Fibroblast of lung (primary cell): ENCODE measurements at places on chromosomes 1 and 21. TPM values are rescaled to one million over a fixed set of nuclear protein-coding genes. Genes with fewer than 3 reads are reported as not detected.
A peak's percentile ranks its signal among the peaks of the same experiment; 100 is the strongest.

GRCh38 chr1:236699366-236699765, 13.1 kb downstream of the ACTN2 start:
- peak; percentile 49 for DNase-seq

The PTGFRN gene
- 1.2 and 15.4 TPM in 2 replicates for total RNA-seq

The SMIM1 gene
- total RNA-seq: 1.5 and 2.0 TPM in 2 replicates

The FOXJ3 gene
- 15.2 and 22.6 TPM in 2 replicates for total RNA-seq

DNA sequence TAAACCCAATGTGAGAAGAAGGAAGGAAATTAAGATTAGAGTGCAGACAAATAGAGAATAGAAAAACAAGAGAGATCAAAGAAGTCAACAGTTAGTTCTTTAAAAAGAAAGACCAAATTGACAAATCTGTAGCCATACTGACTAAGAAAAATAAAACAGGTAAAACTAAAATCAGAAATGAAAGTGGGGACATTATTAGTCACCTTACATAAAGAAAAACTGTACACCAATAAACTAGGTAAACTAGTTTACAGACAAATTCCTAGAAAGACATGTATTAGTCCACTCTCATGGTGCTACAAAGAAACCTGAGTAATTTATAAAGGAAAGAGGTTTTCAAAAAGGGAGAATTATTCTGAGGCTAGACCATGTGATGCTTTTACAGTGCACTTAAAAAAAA, 22.3 kb downstream of the BLZF1 start:
- no peak for DNase-seq

- DNase-seq: no peak
Measured at GRCh38 chr1:162326559-162326958, 50.1 kb downstream of the SPATA46 start.

The FCRL6 gene
- total RNA-seq: not detected in 2 replicates

GRCh38 chr1:218294546-218294945, 9.5 kb downstream of the RRP15 start:
- DNase-seq: peak; percentile 28

GRCh38 chr1:91830242-91831131, 55.5 kb downstream of the TGFBR3 start:
- peak; percentile 96 for DNase-seq

DNA sequence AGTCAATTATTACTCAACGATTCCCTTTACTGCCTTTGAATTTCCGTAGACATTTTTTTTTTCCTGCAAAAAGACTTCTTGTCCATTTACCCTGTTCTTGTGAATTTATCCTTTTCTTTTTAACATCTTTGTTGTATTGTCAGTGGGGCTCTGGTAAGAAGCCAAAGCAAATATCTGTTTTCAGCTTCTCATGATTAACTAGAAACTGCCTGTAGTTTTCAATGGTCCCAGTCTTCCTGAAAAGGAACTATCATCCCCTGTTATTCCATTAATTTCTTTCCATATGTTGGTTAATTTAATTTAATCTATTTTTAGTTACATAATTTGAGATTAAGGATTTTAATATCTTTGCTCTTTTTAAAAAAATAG, 28.0 kb downstream of the SH3BGR start:
- DNase-seq: no peak

DNA sequence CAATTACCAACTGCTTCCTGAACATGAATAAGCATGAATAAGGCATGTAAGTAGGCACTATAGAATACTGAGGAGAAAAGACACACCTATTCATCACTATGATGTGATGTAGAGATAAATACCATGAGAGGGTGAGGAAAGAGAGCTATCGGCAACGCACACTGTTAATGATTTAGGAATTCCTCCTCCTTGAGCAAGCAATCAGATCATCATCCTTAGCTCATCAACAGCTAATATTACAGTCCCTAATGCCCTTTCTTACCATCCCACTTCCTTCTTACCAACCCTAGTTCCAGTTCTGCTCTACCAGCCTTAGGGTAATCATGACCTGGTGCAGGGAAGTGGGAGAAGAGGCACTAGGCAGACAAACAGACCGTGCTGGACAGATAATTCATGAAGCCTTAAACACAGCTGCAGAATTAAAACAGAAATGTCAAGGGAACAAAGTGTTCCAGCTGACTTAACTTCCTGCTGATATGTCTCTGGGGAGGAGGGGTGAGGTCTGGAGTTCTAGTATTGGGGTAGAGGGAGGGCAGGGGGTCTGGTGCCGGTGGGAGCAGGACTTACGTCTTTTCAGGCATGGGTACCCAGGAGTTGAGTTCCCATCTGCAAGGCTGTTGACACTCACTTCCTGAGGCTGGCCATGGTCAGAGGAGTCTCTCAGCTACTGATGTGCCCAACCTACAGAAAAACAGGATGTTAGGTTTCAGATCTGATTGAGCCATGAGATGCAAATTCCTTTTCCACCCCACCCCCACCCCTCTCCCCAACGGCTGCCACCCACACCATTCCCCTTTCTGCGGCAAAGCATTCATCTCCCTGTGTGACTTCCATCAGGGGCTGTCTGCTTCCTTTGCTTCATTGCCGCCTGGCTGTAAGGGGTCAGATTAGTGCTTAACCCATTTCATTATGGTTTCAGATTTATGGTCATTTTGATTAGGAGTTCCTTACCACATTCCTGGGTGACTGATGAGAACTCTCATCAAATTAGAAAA, 12.6 kb upstream of the RCSD1 start:
- peak; percentile 66 for DNase-seq

DNA sequence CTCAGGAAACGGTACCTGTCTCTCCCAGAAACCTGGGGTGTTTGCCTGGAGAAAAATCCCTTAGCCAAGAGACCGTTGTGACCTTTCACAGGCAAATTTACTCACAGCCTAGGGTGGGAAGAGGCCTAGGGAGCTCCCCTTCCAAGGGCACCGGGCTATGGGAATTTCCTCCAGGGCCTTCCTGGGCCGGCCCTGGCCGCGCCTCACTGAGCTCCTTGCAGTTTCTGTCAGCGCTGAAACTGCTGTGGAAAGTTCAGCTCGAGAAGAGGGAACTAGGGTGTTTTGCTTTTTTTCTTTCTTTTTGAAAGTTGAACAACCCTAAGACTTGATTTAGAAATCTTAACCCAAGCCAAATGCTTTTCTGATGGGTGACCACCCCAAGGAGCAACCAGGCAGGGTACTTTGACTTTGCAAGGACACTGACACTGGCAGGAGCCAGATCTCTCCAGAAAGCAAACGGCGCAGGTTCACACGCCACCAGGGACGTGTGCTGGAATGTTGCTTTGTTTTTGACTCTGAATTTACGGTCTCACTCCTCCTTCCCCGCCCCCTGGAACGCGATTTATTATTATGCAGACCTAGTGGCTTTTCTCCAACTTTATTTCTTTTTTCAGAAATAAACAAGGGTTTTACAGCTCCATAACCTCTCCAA, 229.6 kb upstream of the JUN start:
- peak; percentile 38 for DNase-seq

GRCh38 chr1:234721476-234722269, 111.7 kb upstream of the IRF2BP2 start:
- peak; percentile 97 for DNase-seq

DNA sequence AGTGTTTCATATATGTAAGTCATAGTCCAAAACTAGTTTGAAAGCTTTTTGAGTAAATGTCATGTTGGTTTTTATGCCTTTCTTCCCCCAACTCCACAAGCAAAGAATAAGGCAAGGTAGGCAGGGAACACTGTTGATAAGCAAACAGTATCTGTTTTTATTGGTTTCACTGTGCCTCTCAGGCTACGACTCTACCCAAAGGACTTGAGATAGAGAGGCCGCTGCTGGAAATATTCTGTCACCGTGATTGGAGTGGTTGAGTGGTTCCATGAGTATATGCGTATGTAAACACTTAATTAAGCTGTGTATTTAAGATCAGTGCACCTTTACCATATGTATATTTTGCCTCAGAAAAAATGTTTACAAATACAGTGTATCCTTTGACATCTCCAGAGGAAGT, 138.1 kb upstream of the KIF26B start:
- no peak for DNase-seq

The GFI1 gene
- total RNA-seq: under 0.01 TPM in 1 of 2 replicates, not detected in the other

DNA sequence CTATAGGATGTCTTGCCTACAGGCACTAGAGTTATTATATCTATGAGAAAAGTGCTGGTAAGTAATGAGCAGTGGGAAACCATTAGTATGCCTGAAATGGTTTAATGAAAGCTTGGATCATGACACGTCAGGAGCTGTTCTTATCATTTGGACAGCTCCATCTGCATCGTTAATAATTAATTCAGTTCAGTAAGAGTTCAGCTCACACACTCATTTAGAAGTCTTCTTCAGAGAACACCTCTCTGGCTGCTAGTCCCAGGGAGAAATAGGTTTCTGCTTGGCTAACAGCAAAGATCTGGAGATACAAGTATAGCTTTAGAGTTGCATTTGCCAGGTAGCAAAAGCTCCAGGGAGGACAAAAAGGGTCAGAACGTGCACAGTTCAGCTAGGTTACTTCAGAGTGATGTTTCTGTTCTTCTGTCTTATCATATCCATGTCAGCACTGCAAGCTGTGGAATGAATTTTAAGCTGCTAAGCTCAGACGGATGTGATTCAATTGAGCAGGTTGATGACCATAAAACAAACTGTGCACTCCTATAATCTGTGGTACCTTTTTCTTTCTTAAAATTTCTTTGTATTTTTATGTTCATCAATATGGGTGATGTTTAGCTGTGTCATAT, 173.6 kb downstream of the ADGRL2 start:
- DNase-seq: no peak

DNA sequence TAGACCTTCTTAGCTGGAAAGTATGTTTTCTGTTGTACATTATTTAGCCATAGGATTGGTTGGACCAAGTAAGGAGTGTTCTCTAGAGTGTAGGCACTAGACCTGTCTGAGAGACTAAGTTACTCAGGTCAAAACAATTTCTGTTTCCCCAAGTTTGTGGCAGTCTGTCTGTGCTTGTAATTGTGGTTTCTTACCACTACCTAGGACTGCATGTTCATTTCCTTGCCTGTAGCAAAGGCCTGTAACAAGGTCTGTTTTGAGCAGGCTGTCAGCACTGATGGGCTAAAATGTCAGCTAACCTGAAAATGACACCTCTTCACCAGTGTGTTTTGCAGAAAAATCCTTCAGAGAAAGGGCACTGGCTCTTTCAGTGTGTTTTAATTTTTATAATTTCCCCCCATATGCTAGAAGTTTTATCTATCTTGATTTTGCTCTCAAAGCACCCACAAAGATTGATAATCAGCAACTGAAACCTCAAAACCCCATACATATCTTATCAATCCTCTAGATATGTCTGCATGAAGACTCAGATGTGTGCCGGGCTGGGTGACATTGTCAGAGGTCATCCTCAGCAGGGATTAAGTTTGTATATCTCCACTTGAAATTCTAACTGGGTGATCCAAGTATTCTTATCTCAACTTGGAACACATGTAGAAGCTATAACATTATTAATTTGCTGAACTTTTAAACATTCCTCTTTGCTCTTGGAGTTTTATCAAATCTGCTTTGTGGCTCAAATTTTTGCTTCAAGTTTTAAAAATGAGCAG, 50.7 kb upstream of the ST6GALNAC3 start:
- DNase-seq: peak; percentile 76

GRCh38 chr1:183030053-183030452, 6.8 kb downstream of the LAMC1 start:
- DNase-seq: peak; percentile 66

The GALNT2 gene
- 61.6 and 106 TPM in 2 replicates for total RNA-seq

The NCAM2 gene
- 8.5 and 11.1 TPM in 2 replicates for total RNA-seq

DNA sequence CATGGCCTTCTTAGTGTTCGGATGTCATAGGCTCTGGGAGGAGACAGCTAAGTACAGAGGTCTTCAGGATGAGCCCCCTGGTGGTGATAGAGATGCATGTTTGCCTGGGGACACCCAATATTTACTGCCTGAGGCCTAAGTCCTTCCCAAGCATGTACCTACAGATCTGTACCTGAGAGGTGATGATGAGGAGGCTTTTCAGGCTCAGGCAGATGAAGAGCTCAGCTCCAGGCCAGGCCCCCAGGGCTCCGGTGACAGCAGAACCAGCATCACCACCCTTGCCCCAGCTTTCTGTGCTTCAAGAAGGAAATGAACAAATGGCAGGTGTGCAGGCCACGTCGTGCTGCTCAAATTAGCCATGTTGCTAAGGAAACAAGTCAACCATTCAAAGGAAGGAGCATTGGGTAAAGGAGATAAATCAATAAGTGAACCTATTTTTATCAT, 21.1 kb downstream of the CACNA1E start:
- no peak for DNase-seq

The C1orf56 gene
- 2.8 and 3.5 TPM in 2 replicates for total RNA-seq

DNA sequence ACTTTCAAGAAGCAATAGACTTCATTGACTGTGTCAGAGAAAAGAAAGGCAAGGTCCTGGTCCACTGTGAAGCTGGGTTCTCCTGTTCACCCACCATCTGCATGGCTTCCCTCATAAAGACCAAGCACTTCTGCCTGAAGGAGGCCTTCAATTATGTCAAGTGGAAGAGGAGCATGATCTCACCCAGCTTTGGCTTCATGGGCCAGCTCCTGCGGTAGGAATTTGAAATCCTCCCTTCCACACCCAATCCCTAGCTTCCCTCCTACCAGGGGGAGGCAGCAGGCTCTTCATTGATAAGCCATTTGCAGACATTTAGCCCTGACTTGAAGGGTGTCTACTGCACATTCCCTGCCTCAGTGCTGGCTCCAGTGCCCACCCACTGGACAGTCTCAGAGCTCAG, 84.3 kb upstream of the RHOU start:
- no peak for DNase-seq

GRCh38 chr1:81836007-81836626, 35.4 kb downstream of the ADGRL2 start:
- DNase-seq: peak; percentile 29

The ALPL gene
- total RNA-seq: 1.5 and 3.6 TPM in 2 replicates

DNA sequence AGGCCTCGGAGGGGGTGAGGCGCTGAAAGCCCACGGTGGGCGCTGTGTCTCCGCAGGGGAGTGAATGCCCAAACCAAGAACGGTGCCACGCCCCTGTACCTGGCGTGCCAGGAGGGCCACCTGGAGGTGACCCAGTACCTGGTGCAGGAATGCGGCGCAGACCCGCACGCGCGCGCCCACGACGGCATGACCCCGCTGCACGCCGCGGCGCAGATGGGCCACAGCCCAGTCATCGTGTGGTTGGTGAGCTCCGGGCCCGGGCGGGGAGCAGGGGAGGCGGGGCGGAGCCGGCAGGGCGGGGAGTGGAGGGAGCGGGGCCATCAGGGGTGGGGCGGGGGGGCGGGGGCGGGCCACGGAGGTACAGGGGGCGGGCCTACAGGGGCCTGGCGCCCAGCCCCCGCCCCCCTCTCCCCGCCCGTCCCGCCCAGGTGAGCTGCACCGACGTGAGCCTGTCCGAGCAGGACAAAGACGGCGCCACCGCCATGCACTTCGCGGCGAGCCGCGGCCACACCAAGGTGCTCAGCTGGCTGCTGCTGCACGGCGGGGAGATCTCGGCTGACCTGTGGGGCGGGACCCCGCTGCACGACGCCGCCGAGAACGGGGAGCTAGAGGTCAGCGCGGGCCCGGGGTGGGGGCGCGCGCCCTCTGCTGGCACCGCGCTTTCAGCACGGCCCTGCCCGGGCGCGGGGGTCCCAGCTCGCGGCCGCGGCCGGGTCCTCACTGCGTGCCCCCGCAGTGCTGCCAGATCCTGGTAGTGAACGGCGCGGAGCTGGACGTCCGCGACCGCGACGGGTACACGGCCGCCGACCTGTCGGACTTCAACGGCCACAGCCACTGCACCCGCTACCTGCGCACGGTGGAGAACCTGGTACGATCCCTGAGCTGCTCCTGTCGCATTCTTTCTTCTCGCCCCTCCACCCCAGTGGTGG, 15.9 kb downstream of the ESPN start:
- peak; percentile 43 for DNase-seq
